Endothelial cell (in vitro differentiated cells): ENCODE measurements at places on chromosomes 5 and 9. TPM values are rescaled to one million over a fixed set of nuclear protein-coding genes. Genes with fewer than 3 reads are reported as not detected.

Gene EGR1
- 2.1 TPM for total RNA-seq

Gene CNTNAP3B
- total RNA-seq, result 4.1 TPM

Gene SREK1
- total RNA-seq, result 68.2 TPM

Gene TMED7
- 89.9 TPM for total RNA-seq

Gene PAPPA
- 1.4 TPM for total RNA-seq

Gene HACD4
- total RNA-seq, result 5.7 TPM

Gene EQTN
- not detected for total RNA-seq

Gene ADAMTS6
- 16.7 TPM for total RNA-seq

Gene HTR4
- total RNA-seq, result not detected

Gene ZNF608
- 88.0 TPM for total RNA-seq

DNA sequence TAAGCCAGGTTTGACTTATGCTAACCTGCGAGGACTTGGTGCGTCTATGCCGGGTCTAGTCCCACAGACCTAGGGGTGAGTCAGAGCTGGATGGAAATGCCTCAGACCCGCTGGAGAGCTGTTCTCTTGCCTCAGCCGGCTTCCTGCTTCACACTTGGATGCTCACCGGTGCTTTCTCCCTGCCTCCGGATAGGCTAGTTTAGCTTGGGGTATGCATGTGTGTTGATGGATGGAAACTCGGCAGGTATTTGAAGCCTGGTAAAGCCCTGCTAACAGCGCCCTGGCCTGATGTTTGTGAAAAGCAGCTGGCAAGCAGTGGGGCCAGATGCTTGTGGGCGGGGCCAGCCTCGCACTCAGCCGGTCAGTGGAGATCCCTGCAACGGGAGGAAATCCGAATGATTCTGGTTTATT is 29.3 kb downstream of the PRRC2B start:
- peaks cover 4% of the 10 kb centered on the region for H3K36me3 ChIP-seq
- peaks cover 47% of the 10 kb centered on the region for H3K4me1 ChIP-seq
- no peak overlapping the region for H3K4me3 ChIP-seq
- peak; percentile 48 for DNase-seq

DNA sequence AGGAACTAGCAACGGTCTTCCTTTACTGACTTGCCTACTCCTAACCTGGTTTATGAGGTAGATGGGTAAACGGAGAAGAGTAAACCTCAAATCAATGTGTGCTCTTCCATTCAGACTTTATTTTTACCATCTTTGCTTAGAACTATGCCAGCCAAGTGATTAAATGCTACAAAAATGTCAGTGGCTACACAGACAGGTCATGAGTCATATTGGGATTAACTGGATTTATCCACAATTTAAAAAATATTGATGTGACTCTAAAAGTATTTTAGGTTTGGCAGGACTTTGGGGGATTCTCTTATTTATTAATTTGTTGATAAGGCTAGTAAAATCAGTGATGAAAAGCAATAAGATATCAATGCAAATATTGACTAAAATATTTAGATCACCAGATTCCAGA is 275.0 kb downstream of the PLK2 start:
- H3K27ac ChIP-seq, result no peak overlapping the region
- no peak overlapping the region for H3K4me3 ChIP-seq

GRCh38 chr5:95148453-95148852 is 136.4 kb downstream of the MCTP1 start:
- H3K27me3 ChIP-seq, result peaks cover 3% of the 10 kb centered on the region
- no peak for DNase-seq
- H3K4me1 ChIP-seq, result peaks cover 4% of the 10 kb centered on the region
- no peaks in the 10 kb centered on the region for H3K36me3 ChIP-seq
- no peak overlapping the region for H3K4me3 ChIP-seq
- no peak overlapping the region for H3K27ac ChIP-seq

GRCh38 chr5:112143690-112144089 is 275.4 kb downstream of the EPB41L4A start:
- H3K27ac ChIP-seq, result no peak overlapping the region
- H3K36me3 ChIP-seq, result no peaks in the 10 kb centered on the region
- H3K4me3 ChIP-seq, result no peak overlapping the region
- H3K4me1 ChIP-seq, result peaks cover 13% of the 10 kb centered on the region
- H3K27me3 ChIP-seq, result peaks cover 2% of the 10 kb centered on the region
- DNase-seq, result no peak

DNA sequence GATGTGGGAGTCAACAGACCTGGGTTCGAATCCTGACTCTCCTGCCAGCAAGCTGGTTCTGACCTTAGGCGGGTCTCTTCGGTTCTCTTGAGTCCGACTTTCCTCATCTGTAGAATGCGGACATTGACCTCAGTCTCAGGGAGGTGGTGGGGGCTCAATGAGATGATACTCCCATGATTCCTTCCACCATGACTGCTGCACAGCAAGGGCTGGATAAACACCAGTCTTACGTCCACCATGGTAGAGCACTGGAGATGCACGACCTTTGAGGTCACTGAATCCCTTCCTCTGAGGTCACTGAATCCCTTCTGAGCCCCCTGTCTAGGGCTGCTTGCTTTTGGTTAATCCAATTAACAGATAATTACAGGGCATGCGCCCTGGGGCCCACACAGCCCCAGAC is 12.5 kb upstream of the SMIM23 start:
- peaks cover 5% of the 10 kb centered on the region for H3K27me3 ChIP-seq
- no peak overlapping the region for H3K4me3 ChIP-seq
- peaks cover 3% of the 10 kb centered on the region for H3K4me1 ChIP-seq
- H3K27ac ChIP-seq, result no peak overlapping the region
- no peak for DNase-seq

DNA sequence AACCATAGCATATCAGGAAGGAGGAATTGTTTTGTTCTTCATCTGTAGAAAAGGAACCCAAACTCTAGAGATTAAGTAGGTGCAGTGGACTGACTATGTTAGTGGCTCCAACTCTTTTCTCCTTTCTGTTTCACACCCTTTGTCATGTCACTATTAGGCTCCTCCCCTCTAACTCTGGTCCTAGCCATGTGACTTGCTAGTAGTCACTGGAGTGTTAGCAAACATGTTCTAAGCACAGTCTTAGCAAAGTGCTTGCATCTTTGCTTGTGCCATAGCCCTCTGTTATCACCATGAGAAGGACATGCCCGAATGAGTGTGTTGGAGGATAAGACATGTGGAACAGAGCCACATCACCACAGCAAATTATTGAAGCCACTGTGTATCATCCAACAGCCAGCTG is 55.4 kb upstream of the PPP3R2 start:
- H3K4me1 ChIP-seq, result no peaks in the 10 kb centered on the region
- no peak overlapping the region for H3K27ac ChIP-seq
- DNase-seq, result no peak
- no peaks in the 10 kb centered on the region for H3K27me3 ChIP-seq

DNA sequence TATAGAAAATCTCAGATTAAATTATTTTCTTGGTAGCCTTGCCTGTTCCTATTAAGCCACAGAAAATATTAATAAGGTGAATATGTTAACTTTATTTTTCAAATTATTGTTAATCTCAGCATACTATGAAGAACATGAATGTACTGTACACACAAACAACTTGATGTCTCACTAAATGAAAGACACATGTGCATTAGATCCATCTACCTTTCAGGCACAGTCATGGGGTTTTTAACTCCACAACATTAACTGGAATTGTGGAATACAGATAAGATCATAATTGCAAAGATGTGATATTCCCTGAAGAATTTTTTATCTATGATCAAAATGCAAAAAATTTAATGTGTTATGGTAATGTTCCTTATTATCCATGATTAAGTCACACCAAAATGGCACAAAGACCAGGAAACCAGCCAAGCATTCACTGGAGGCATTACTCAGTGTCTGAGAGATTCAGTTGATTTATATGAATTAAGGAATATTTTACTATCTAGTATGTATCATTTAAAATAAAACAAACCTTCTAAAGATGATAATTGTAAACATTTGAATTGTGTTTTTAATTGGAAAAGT is 150.0 kb upstream of the VCAN start:
- no peak overlapping the region for H3K4me3 ChIP-seq
- H3K27ac ChIP-seq, result no peak overlapping the region
- H3K27me3 ChIP-seq, result no peaks in the 10 kb centered on the region

- no peak overlapping the region for H3K27ac ChIP-seq
- H3K27me3 ChIP-seq, result peaks cover 1% of the 10 kb centered on the region
- no peak overlapping the region for H3K4me3 ChIP-seq
- H3K4me1 ChIP-seq, result peaks cover 4% of the 10 kb centered on the region
Measured at GRCh38 chr5:169716287-169716686, 79.2 kb downstream of the DOCK2 start.

DNA sequence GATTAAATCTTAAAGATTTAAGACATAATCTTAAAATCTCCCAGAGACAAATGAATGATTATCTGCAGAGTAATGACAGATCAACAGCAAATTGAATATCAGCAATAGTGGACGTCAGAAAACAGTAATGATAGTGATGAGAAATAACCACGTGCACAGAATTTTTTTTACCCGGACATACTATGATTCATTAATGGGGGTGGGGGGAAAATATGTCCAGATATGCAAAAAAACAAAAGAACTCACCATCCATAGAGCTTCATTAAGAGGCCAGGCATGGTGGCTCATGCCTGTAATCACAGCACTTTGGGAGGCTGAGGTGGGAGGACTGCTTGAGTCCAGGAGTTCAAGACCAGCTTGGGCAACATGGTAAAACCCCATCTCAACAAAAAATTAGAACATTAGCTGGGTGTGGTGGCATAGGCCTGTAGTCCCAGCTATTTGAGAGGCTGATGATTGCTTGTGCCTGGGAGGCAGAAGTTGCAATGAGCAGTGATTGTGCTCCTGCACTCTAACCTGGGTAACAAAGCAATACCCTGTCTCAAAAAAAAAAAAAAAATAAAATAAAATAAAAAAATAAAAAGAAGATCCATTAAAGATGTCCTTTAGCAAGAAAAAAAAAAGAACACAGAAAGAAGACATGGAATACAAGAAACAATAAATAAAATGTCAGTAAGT is 30.9 kb upstream of the SHOC1 start:
- no peaks in the 10 kb centered on the region for H3K4me1 ChIP-seq
- no peak overlapping the region for H3K27ac ChIP-seq
- DNase-seq, result no peak

GRCh38 chr5:170286386-170286925 is 11.1 kb downstream of the LCP2 start:
- H3K4me3 ChIP-seq, result no peak overlapping the region
- no peaks in the 10 kb centered on the region for H3K4me1 ChIP-seq
- DNase-seq, result no peak
- no peak overlapping the region for H3K27ac ChIP-seq

DNA sequence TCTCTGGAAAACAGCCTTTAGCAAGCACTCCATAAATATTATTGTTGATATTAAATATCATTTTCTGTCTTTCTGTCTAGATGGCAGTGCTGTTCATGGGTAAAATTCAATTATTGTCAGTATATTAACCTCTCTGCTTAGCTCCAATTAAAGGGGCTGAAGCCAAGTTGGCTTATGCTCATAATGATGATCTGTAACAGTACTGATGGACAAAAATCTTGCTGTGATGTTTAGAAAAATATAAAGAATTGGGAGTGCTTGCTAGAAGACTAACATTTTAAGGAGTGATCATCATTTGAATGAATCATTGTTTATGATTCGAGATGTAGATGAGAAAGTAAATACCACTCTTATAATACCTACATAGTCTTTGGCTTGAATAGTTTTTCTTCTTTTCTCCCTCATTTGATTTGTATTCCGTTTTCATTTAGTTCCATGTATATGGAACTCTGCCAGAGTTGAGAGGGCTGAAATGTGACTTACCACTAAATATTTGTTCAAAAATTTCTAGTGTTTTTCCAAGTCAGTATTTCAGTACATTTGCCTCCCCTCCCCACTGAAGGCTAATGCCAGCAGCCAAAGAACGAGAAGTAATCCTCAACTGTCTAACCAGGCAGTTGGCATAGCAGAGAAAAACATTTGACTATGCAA is 538.3 kb downstream of the CSNK1G3 start:
- H3K27me3 ChIP-seq, result peaks cover 2% of the 10 kb centered on the region
- H3K4me1 ChIP-seq, result peaks cover 4% of the 10 kb centered on the region
- H3K36me3 ChIP-seq, result no peaks in the 10 kb centered on the region
- H3K4me3 ChIP-seq, result no peak overlapping the region
- no peak for DNase-seq

GRCh38 chr9:133260334-133261102 is 14.5 kb downstream of the ABO start:
- peaks cover 14% of the 10 kb centered on the region for H3K36me3 ChIP-seq
- peaks cover 5% of the 10 kb centered on the region for H3K27me3 ChIP-seq
- peak overlapping the region; percentile 28 for H3K4me3 ChIP-seq
- DNase-seq, result no peak
